ENCODE measurements at places on chromosomes 13 and 19.
A peak's percentile ranks its signal among the peaks of the same experiment; 100 is the strongest.

DNA sequence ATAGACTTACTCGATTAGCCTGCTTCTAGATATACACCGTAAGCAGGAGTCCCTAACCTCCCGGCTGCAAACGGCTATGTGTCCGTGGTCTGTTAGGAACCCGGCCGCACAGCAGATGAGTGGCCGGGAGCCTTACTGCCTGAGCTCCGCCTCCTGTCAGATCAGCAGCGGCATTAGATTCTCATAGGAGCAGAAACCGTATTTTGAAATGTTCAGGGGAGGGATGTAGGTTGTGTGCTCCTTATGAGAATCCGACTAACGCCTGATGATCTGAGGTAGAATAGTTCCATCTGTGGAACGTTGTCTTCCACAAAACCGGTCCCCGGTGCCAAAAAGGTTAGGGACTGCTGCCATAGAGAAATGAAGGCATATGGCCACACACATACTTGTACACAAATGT is 1491.9 kb downstream of the SLITRK5 start:
- no peak for DNase-seq

- no peak for DNase-seq
Observed at GRCh38 chr19:50899569-50899968, 11.6 kb downstream of the KLK4 start.

GRCh38 chr19:5298471-5298901 is 42.1 kb downstream of the PTPRS start:
- DNase-seq: no peak

DNA sequence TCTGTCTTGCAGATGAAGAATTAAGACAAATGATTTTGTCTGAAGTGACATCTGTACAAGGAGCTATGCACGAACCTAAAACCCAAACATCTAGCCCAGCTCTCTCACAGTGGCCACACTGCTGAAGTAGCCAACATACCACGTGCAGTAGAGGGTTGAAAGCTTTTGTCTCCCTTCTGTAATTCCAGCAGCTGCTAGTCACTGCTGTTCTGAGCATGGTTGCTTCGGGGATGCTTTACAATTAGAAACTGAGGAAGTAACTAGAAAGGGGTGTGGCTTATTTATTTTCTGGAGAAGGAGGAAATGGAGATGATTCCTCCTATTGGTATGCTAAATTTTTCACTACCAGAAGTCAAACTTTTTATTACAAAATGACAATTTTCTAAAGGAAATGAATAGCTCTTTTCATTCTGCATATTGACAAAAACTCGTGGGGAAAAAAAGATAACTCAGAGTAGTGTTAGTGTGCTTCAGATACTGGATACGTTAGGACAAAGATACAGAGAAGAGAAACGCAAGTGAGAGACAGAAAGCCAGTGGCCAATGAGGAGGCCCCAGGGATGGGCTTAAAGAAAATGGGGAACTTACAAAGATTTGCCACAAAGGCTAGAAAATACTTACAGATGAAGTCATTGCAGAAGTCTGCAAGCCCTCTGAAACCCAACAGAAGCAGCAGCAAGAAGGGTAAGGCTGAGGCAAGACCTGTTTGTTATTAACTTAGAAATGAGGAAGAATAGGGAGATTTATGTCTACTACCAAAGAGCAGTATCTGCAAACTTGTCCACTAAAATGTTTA is 192.7 kb upstream of the MIR17HG start:
- no peak for DNase-seq

GRCh38 chr19:43928820-43929219 is 6.3 kb downstream of the ZNF45 start:
- DNase-seq: no peak

DNA sequence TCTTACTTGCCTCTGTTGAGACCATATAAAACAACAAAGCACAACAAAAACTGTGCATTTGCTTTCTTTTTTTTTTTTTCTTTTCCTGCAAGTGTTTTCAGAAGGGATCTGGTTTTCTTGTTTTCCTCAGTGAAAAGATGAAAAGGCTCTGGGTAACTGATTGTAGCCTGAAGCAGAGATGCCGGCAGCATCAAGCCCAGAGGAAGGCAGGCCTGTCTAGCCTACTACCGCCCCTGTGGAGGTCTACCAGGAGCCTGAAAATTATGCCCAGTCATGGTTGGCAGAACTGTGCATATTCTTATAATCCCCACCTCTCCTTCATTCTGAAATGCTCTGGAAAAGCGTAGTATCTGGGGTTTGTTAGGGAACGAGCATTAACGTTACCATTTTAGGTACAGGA is 32.6 kb upstream of the MEDAG start:
- no peak for DNase-seq

DNA sequence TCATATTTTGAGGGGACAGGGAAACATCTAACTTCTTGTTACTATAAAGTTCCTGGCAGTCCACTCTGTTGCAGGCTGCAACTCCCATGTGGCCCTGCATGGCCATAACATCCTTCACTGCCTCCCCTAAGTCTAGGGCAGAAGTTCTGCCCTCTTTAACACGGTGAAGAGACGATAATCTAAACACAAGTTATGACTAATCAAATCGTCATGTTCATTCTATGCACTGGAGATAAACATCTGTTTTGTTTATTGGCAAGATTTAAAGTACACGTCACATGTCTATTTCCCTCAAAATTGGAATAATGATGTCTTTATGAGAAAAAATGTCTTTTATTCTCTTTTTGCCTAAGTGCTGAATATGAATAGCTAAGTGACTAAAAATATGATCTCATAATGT is 1629.4 kb downstream of the PCDH9 start:
- no peak for DNase-seq

- DNase-seq: no peak
Observed at GRCh38 chr19:41627966-41628675, 1.2 kb upstream of the CEACAM4 start.

- DNase-seq: no peak
Observed at GRCh38 chr13:107277911-107278310, 710.0 kb upstream of the ARGLU1 start.

GRCh38 chr13:91523116-91523515 is 124.7 kb downstream of the GPC5 start:
- DNase-seq: no peak

GRCh38 chr13:114097212-114097892 is 35.1 kb downstream of the RASA3 start:
- no peak for DNase-seq

- DNase-seq: no peak
Observed at GRCh38 chr13:92224825-92225224, 826.4 kb downstream of the GPC5 start.

DNA sequence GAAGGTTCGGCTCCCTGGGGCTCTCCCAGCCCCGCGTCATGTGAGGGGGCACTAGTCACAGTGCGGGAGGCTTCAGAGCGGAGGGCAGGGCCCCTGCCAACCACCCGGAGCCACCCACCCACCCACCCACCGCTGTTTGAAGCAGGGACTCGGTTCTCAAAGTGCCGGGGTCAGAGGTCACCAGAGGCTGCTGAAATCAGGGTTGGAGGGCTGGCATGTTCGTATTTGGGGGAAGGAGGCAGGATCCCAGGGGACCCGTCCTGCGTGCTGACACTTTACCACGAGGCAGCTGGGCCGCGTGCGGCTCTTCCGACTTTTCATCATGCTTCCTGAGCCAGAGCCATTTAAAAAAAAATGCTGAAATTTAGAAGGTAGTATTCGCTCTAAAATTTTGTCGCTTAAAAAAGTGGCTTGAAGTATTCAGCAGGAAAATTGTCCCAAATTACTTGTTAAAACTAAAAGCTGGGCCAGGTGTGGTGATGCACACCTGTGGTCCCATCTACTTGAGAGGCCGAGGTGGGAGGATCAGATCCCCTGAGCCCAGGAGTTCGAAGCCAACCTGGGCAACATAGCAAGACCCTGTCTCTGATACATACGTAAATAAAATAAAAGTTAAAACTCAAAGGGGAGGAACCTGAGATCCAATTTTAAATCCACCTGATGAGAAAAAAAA is 21.2 kb downstream of the ATP11A start:
- no peak for DNase-seq

- DNase-seq: no peak
Observed at GRCh38 chr19:11552666-11553372, 6.2 kb downstream of the ELOF1 start.

- DNase-seq: no peak
Observed at GRCh38 chr13:58960888-58961287, 1202.8 kb downstream of the DIAPH3 start.

DNA sequence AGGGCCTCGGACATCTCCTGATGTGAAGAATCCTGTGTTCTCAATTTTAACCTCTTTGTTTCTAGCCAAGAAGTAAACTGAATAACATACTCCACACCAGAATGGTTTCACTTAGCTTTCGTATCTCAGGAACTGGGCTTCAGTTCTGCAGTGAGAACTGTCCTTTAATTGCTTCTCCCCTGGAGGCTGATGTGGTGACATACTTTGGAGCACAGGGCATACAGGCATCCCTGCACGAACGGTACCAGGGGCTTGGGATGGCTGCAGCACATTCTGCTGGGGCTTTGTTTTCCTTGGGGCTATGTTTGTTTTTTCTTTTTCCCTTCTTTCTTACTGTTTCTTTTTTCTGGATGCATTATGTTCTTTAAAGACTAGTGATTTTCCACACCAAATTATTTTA is 230.5 kb downstream of the TM9SF2 start:
- no peak for DNase-seq

GRCh38 chr13:41382431-41382830 is 71.4 kb downstream of the NAA16 start:
- DNase-seq: no peak

DNA sequence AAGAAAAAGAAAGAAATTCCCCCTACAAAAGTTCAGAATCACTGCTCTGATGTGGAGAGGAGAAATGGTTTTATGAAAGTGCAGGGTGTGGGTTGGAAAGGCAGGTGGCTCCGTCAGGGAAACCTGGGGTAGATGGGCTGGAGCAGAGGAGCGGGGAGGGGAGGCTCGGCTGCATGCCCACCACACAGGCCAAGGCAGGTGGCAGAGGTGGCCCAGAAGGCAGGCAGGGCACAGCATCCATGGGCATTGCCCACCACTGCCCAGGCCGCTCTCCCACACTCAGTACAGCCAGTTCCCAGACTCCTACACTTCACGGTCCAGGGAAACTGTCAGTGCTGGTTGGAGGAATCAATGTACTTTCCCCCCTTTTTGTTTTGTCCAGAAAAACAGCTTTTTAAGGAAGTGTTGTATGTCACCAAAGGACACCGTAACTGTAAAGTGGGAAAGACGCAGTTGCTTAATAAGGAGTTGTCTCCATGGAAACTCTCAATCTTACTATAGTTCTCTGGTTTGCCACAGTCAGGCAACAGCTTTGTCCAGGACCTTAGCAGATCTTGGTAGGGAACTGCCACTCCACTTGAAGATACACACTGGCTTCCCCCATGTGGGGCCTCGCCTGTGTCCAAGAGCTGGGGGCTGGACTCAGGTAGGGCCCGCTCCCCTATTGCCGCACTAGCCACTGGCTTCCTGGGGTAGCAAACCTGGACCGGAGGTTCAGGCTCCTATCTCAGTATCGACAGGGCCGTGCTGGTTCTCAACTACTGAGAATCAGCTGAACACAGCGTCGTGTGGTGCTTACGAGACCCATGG is 82.9 kb downstream of the RAB20 start:
- DNase-seq: no peak

- DNase-seq: no peak
Observed at GRCh38 chr13:96816874-96817273, 177.4 kb downstream of the OXGR1 start.

GRCh38 chr19:13212759-13213330 is 62.6 kb downstream of the IER2 start:
- DNase-seq: peak; percentile 70

DNA sequence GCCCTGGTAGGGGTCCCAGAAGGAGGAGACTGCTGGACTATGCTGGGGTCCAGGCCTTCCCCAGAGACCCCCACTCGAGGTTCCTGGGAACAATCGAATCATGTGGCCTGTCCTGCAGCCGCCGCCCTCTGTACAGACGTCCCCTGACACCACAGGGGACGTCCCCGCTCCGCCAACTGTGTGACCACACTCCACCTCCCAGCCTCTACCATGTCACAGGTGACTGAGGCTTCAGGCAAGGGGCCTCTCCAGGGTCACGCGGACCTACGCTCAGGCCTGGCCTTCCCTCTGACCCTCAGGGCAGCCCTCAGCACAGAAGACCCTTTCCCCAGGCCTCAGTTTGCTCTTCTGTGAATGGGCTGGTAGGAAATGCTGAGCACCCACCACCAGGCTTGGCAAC is 13.1 kb upstream of the TMEM161A start:
- DNase-seq: peak; percentile 67

DNA sequence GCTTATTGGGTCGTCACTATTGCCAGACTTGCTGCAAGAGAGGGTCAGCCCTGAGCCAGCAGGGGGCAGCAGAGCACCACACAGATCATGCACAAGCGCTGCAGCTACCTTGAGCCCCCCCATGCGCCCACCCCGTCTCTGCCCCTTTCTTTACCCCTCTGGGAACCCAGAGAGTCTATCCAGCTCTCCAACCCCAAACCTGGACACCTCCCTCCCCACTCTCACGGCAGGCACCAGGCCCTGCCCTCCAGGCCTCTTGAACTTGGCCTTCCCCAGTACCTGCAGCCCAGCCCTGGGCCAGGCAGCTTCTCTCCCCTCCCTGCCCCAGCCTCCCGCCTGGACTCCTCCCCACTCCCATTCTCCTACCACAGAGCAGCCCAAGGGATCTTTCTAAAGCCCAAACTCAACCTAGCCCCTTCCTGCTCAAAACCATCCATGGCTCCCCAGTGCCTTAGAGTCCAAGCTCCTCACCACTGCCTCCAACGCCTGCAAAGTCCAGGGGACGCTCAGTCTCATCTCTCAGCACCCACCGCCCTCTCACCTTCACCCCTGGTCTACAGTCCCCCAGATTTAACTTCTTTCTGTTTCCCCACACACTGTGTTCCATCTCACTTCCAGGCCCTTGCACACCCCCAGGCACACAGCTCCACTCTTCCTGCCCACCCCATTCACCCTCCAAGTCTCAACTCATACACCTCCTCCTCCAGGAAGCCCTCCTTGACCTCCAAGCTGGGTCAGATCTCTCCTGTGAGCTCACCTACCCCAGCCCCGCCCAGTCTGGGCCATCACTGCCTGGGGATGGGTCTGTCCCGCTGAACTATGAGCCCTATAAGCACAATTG is 9.4 kb upstream of the CEACAM16 start:
- peak; percentile 71 for DNase-seq

DNA sequence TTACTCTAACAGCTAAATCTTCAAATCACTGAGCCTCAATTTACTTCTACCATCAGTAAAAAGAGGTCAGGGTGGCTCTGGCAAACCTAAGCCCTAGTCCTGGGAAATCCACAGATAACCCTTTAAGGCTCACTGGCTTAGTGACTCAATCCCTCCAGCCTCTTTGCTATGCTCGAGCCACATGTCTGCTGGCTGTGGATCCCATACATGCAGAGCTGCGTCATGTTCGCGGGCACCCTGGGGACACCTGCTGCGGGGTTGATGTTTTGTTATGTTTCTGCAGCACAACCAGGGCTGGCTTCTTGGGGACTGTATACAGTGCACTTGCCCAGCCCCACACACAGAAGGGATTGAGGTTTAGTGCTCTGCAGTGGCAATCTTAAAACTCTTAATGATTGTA is 41.6 kb upstream of the C13orf42 start:
- DNase-seq: no peak
